ENCODE measurements at places on chromosomes 2 and 18.

GRCh38 chr2:29844713-29845326 is 76.6 kb downstream of the ALK start:
- no peak for DNase-seq

GRCh38 chr18:71831039-71831438 is 713.1 kb downstream of the CBLN2 start:
- DNase-seq, result no peak

DNA sequence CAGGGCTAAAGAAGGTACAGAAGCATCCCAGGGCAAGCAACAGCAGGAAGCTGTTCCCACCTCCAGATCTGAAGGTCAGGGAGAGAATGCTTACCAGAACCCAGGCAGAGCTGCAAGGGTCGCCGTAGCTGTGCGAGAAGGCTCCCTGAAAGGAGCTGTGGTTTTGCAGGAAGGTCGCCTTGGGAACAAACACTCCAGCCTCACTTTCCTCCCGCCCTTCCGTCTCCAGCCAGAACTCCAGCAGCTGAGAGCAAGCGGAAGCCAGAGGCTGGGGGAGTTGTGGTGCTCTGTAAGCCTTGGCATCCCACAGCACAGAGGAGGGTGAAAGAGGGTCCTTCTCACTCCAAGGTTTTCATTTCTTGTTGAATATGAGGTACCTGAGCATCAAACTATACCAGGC is 18.3 kb upstream of the ICOS start:
- DNase-seq, result no peak

DNA sequence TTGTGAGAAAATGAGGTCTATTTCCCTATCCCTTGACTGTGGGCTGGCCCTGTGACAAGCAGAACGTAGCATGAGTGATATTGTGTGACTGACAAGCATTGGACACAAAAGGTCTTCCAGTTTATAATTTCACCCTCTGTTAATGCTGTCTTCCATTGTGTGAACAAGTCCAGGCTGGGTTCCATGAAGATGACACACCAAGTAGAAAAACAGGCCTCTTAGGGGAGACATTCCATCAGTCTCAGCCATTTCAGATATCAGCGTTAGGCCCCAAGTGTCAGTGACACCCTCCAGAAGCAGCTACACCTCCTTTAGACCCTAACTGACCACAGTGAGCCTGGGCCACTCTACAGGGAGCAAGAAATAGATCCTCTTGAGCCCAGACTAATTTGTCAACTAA is 511.3 kb downstream of the FBXO15 start:
- no peak for DNase-seq

GRCh38 chr2:187654535-187654934 is 100.3 kb upstream of the TFPI start:
- DNase-seq, result no peak

GRCh38 chr2:209642146-209642820 is 129.3 kb upstream of the UNC80 start:
- no peak for DNase-seq

DNA sequence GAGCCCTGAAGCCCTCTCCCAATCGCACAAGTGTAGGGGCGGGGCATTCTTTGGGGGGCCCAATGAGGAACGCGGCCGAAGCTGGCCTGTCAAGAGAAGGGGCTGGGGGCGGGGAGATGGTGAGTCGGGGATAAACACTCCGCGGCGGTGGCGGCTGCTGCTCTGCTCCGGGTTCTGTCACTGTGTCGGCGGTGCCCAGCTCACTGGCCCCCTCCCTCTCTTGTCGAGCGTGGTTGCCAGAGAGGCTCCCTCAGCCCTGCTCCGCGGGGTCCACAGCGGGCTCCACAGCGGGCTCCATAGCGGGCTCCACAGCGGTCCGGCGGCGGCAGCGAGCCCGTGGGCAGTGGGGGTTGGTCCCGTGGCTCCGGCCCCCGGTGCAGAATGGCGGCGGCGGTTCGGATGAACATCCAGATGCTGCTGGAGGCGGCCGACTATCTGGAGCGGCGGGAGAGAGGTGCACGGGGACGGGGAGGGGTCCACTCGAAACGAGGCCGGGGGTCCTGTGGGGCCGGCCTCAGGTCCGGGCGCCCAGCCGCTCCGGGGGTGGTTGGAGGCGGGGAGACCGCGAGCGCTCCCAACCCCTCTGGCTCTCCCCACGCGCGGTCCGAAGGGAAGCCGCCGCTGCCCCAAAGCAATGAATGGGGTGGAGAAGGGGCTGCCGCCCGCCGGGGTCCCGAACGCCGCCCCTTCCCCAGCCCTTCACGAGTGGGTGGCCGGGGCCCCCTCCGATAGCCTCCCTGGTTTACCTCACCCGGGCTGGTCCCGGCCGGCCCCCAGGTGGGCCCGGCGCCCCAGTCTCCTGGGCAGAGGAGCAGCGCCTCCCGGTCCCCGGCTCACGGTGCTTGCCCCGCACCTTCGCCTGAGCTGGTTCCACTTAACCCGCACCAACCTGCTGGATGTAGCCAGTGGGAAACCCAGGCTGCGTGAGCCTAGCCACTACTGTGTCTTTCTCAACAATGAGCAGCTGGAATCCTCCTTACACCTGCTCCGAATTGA is at the start of gene MXD1:
Gene MXD1 (plus strand): TSS at position 160 of the 996 bp plus-strand sequence. CDS start 222 bp downstream, at position 382.
- DNase-seq, result no peak

DNA sequence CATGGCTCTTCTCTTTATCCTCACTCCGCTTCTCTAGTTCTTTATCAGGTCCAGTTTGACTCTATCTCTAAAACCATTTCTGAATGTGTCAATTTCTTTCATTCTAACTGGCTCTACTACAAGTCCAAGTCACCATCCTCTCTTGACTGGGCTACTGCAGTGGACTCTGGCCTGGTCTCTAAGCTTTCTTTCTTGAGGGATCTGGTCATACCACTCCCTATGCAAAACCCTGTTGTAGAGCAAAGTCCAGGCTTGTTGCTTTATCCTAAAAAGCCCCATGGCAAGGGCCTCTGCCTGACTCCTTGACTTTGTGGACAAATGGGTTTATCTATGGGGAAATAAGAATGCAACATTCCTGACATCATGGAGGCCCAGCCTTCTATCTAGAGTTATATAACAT is 87.1 kb downstream of the BCL2L11 start:
- no peak for DNase-seq

DNA sequence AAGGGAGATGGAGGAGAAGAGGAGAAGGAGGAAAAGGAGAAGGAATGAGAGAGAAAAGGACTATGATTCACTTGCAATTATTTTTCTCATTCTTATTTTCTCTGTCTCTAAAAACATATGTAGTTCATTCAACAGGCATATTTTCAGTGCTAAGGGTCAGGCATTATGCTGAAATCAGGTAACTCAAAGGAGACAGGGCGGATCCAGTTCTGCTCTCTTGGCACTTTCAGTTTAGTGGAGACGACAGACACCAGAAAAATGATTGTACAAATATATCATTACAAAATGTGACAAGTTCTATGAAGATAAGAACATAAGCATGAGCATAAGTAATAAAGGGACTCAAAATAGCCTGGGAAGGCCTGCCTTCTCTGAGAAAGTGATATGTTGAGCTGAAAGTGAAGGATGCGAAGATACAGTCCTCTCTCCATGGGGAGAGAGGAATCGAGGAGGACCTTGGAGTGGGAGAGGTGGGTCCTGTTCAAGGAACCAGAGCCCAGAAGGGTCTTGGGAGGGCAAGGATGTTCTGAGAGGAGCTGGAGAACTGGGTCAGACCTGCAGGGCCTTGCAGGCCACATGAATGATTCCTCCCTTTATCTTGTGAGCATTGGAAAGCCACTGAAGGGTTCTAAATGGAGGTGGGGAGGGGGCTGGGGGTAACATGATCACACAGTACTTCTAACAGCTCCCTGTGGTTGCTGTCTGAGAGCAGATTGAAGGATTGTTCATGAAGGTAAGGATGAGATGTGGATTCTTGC is 58.6 kb upstream of the TMEM17 start:
- no peak for DNase-seq

- DNase-seq, result no peak
Measured at GRCh38 chr2:134407154-134407890, 153.4 kb downstream of the MGAT5 start.

DNA sequence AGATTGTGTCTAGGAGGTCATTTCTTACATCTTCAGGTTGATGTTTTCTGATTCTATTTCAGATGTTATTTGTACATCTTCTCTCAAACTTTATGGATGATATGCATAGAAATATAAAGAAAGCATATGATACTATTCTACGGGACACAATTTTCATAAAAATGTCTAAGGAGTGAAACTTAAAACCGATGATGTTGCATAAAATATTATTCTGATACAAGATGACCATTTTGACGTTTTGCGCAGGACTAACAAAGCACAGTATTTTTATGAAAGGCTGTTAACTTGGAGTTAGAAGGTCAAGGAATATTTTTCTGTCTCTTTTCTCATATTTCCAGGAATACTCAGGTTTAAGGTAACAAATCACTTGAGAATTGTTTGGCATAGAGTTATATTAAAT is 8.7 kb downstream of the NETO1 start:
- no peak for DNase-seq

GRCh38 chr2:49152824-49153223 is 1.5 kb downstream of the FSHR start:
- no peak for DNase-seq

DNA sequence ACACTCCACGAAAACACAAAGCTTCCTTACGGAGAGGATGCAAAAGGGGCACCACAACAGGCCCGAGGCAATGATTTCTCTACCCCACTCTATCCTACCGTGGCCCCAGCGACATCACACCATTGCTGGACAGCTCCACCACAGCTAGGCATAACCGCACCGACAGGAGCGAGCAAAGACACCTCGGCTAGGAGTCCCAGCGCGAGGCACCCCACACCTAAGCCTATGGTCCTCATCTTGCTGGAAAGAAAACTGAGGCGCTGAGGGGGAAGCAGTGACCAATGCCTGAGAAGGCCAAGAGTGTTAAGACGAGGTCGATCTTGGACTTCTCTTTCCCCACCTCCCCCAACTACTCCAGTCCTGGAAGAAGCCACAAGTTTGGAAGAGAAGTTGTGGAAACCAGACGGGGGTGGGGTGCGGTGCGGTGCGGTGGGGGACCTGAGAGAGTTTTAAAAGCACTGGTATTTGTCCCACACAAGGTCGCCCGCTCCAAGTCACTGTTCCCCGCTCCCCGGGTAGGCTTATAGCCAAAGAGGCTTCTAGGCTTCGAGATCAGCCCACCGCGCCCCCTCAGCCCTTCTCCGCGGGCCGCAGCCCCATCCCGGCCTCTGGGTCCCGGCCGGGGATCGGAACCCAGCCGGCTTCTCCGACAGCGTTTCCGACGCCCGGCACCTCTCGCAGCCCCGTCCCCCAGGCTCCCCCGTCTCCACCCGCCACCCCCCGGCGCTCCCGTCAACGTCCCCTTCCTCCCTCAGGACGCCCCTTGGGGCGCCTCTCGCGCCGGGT is 766 bp downstream of the PDE6D start:
- no peak for DNase-seq

GRCh38 chr18:48597671-48598070 is 58.8 kb downstream of the CTIF start:
- DNase-seq, result no peak

GRCh38 chr2:19748073-19748375 is 153.8 kb downstream of the TTC32 start:
- no peak for DNase-seq
